T-helper 9 cell (primary cell): ENCODE measurements at places on chromosomes 1 and 21.

- no peak for DNase-seq
These were observed 145.7 kb upstream of the TMEM51 start for GRCh38 chr1:15007842-15008241.

DNA sequence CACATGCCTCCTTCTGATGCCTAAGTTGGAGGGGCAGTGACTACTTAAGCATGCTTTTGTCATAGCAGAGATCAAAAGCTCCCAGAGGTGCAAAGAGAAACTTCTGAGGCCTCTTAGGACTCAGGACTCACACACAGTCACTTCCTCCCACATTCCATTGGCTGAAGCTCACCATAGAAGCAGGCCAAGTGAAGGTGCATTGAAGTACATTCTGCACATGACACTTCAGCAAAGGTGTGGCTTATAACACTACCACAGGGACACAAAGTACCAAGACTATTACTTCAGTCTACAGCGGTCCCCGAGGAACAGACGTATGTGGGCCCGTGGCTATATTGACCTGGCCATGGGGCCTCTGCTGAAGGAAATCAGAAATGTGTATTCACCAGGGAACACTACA is 2.5 kb upstream of the POGK start:
- DNase-seq = no peak

DNA sequence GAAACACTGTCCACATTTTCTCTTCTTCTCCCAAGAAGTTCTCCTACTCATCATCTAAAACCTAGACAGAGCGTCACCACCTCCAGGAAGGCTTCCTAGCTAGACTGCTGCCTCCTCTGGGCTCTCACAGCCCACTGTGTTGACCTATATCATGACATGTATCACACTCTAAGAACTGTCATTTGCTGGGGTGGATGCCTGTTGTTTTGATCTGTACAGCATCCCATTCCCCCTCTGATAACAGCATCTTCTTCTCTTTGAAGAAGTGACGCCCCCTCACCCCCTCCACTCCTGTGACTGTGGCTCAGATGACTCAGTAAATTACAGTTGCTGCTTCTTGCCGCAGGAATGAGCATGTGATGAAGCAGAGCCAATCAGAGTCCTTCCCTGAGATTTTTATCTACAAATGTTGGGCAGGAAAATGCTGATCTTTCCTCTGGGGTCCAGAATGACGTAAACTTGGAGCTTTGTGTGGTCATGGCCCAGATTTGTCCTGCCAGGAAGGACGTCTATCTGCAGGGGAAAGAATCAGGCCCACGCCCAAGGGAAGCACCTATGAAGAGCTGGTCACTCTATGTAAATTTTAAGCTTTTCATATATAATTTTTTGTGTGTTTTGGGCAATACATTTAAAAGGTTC is 28.0 kb upstream of the FOXO6 start:
- no peak for DNase-seq

DNA sequence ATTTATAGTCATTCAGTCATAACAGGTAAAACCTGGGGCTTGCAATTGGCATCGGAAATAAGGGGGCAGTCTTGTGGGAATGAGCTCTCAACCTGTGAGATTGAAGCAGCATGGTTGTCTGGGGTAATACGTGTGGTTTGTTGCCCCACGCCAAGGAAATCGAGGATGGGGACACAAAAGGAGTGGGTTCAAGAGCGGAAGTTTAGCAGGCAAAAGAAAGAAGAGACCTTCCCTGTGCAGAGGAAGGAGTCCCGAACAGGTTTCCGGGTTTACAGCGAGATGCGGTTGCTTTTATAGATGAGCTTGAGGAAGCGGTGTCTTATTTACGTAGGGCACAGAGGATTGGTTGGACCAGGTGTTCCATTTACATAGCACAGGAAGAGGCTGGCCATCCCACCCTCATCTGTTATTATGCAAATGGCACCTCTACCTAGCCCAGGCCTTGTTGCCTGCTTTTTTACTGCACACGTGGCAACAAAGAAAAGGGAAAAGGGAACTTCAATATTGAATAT is 37.3 kb downstream of the IFNAR1 start:
- DNase-seq = peak; percentile 63

DNA sequence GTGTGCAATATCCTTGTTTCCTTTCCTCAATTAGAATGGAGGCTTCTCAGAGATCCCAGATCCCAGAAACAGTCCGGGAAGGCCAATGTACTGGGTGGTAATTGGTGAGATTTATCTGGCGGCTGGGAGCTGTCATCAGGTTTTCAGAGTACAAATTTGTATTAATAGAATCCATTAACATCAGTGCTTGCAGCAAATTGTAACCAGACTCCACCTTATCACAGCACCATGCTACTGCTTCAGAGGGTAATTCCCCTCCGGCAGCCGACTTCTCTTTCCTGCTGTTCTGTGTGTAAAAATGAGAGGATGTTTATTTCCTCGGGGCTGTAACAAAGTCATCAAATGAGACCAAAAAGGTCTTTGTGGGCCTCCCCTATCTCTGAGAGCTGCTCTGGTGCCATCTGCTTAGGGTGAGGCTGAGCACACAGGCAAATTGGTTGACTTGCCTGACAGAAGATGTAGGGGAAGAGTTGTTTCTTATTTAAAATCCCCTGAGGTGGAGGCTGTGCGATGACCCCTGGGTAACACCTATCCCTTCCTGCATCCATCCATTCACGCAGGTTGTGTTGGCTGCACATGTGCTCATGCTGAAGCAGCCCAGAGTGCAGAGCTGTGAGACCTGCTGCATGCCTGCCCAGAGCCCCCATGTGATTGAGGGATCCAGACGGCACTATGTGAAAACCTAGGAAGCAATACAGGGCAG is 19.2 kb downstream of the NFASC start:
- no peak for DNase-seq

DNA sequence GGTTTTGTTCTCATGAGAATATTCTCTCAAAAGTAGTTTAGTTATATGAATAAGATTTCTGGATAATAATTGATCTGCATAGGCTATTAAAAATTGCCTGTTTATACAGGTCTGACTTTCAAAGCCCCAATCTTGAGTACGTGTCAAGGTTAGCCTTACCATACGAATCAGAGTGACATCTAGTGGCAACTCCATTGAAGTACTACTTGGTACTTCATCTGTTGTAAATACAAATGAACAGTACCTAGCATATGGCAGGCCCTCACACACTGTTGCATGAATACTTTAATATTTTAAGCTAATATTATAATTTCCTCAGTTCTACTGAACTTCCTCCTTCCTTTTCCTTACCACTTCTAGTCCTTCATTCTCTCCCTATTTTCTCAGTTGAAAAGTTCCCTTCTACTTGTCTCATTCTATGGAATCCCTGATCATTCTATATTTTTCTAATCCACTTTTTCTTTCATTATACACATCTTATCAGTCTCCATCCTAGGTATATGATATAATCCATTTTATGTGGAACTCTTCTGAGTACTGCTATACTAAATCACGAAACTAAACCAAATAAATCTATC is 101.2 kb downstream of the AKT3 start:
- DNase-seq = no peak

- DNase-seq = no peak
These were observed 45.4 kb upstream of the TNFRSF1B start for GRCh38 chr1:12121212-12122003.

DNA sequence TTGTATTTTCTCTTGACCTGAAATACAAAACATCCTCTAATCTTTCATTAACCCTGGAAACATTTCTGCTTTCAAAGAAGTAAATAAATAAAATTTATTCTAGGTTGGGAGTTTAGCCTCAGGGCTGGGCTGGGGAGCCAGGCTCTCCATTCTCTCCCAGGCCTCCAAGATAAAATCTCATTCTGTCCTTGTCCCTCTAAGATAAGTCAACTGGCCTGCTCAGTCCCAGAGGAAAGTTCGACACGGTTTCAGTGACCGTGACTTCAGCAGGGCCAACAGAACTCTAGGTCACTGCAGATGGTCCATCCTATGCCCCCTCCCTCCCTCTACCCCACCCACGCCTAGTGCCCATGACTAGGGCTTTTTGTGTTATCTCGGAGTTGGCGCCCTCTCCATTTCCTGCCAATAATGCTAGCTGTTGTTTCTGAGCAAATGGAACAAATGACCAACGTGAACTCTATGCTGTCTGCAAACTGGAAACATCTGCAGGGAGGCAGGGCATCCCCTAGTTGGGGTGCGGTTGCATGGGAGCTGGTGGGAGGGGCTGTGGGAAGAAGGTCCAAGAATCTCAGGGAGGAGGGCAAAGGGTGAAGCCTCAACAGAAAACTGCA is 10.1 kb upstream of the ADORA3 start:
- DNase-seq = no peak

GRCh38 chr1:226003502-226004170 is 4.5 kb upstream of the SDE2 start:
- no peak for DNase-seq

DNA sequence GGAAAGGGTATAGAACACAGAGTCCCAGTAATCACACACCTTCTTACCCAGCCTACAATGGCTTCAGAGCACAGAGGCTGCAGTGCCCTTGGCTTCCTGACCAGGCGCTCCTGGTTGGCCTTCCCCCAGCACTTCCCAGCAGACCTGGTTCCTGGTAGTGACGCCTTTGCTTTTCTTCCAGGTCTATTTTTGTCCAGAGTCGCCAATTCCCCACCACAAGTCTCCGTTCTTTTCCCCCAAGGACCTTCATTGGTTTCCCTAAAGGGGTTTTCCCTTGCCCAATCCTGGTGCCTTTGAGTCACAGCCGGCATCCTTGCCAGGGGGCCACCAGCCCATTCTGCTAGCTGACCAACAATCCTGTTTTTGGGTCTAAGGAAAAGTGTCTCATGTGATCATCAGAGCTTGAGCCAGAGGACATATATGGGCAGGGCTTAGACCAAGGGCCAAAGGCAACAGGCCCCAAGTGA is 84.8 kb downstream of the KCNJ15 start:
- no peak for DNase-seq

GRCh38 chr1:67566803-67567377 is 118.1 kb upstream of the GADD45A start:
- DNase-seq = no peak

GRCh38 chr1:211741788-211742187 is 66.4 kb upstream of the NEK2 start:
- no peak for DNase-seq

- no peak for DNase-seq
These were observed 279.9 kb downstream of the PTPRU start for GRCh38 chr1:29516063-29516820.

GRCh38 chr1:8465013-8465412 is 147.1 kb downstream of the SLC45A1 start:
- DNase-seq = no peak

- DNase-seq = no peak
These were observed 39.4 kb upstream of the CAMK1G start for GRCh38 chr1:209544098-209544497.

GRCh38 chr1:34460193-34460592 is 283.5 kb downstream of the C1orf94 start:
- peak; percentile 14 for DNase-seq

- peak; percentile 60 for DNase-seq
These were observed 25.4 kb downstream of the PIGM start for GRCh38 chr1:160006312-160006940.

GRCh38 chr1:22056043-22056442 is 3.5 kb downstream of the CDC42 start:
- DNase-seq = no peak

- DNase-seq = no peak
These were observed 54.9 kb downstream of the NRIP1 start for GRCh38 chr21:15009837-15010363.

- no peak for DNase-seq
These were observed 805.3 kb downstream of the USP25 start for GRCh38 chr21:16535102-16535422.

DNA sequence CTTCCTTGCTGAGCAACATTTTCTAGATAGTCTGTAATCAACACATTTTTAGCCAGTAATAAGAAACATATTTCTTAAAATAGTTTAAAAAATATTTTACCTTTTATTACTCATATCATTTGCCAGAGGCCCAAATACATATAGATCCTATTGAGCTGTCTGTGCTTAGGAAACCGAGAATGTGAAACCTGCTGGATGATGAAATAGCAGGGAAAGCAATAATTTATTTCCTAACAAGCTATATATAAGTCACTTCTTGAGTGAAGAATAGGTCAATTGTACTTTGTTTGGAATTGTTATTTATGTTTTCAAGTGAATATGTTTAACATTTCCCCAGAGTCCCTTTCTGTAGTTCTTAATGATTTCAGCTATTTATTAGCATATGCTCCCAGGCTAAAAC is 339.9 kb upstream of the TMPRSS15 start:
- DNase-seq = no peak

DNA sequence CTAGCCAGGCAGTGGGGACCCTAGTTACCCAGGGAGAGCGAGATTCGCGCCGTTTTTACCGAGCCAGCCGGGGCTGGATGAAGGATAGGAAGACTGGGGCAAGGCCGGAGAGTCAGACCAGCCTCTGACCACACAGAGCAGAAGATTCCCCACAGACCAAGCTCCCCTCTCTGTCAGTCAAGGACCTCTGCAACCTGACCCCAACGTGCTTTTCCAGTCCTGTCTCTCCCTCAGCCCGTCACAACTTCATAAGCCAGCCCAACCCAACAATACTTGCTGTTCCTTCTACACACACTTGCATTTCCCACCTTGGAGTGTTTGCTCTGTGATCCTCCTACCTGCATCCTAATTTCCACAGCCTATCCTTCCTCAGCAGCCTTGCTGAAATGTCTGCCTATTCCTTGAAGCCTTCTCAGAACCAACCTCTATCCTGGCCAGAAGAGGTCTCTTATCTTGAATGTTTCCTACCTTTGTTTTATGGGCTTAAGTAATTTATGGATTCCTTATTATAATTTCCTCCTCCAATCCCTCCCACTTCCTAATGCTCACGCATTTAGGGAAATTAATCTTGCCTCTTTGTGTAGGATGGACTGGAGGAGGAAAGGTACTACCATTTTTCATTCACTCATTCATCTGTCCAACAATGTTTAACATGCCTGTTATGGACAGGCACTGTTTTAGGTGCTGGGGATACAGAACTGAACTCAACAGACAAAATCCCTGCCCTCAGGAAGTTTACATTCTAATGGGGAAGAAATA is at the start of gene GSTM3:
Gene GSTM3, minus strand, starts transcription at position 424 of the 759 bp plus-strand sequence. CDS start 751 bp downstream, outside the sequence.
- no peak for DNase-seq

DNA sequence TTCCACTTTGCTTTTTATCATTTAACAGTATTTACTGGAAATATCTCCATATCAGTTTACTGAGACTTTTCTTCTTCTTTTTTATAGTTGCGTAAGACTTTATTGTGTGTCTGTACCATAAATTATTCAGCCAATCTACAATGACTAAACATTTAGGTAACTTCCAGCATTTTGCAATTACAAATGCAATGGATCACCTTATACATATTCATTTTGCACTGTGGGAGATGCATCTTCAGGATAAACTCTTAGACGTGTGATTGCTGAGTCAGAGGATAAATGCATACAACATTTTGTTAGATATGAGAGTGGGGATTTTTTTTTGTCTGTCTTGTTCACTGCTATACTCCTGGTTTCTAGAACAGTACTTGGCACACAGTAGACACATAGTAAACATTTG is 95.7 kb upstream of the GCLM start:
- DNase-seq = no peak
